NCI-H1930 (cell line): ENCODE measurements at places on chromosomes 3 and 15.

DNA sequence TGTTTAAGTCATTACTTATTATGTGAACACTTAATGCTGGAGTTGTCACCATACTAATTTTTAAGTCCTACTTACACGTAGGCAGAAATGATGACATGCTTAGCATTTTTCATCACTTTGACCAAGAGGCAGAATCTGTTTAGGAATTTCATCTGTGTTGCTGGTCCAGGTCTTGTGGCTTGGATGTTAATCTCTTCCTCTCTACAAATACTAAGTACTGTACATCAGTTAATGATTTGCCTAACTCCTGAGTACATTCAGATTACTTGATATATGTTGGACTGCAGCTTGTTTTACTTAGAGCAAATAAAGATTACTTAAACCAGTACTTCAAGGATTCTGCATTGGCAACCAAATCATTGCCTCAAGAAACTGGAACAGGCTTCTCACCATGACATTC lies 8.6 kb downstream of the SNRK start:
- DNase-seq, result no peak

GRCh38 chr3:187567021-187567420 lies 103.2 kb downstream of the SST start:
- no peak for DNase-seq

DNA sequence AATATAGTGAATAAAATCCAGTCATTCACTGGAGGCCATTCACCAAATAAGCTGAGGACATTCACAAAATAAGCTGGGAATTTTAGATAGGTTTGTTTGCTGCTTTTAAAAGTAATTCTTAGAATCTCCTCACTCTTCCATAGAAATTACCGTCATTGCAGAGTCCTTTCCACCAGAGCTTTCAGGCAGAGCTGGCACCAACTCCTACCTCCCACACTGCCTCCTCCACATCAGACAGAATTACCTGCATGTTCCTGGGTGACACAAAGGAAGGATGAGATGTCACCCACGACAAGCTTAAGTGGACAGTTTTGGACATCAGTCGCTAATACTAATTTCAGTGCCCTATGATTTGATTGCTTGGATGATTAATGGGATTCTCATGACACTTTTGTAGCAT lies 1113.2 kb downstream of the IGSF11 start:
- DNase-seq, result no peak

GRCh38 chr3:67459796-67460195 lies 194.6 kb downstream of the SUCLG2 start:
- DNase-seq, result no peak

DNA sequence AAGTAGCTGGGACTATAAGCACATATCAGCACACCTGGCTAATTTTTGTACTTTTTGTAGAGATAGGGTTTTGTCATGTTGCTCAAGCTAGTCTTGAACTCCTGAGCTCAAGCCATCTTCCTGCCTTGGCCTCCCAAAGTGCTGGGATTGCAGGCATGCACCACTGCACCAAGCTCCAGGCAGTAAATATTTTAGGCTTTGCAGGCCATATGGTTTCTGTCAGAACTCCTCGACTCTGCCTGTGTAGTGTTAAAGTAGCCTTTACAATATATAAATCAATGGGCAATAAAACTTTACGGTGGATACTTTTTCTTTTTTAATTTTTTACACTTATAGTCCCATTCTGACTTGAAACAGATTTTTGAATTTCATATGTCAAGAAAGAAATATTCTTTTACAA lies 41.6 kb downstream of the DAG1 start:
- no peak for DNase-seq

- DNase-seq, result no peak
These were observed 761.3 kb upstream of the GRM7 start for GRCh38 chr3:6099458-6100075.

DNA sequence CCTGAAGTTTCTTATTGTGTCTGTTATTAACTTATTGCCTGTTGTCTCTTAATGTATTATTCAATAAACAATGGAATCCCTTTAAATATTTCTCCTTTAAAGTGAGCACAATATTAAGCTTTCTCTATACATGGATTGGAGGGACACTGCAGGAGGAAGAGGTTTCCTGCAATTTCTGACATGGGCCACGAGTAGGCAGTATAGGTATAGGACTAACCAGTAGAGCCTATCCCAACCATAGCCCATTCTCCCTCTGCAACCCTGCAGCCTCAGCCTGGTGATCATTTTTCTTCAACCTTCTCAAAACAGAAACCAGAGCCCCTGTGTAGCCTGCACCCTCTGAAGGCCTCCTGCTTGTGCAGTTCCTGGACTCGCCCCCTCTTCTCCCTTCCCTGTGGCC lies 124.8 kb downstream of the NEK10 start:
- DNase-seq, result no peak

DNA sequence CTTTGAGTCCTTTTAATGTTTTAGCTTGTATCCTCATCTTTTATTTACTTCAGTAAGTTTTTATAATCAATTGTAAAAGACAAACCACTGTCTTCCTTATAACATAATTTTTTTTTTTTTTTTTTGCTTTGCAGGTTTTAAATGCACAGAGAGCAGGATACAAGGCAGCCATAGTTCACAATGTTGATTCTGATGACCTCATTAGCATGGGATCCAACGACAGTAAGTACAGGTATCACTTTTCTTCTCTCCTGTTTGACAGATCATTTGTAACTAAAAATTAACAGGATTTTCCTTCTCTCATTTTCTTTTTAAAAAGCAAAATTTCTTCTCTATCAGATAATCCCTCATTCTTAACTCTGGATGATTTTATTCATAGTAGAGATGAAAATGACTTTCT lies 75.4 kb downstream of the PFN2 start:
- no peak for DNase-seq

DNA sequence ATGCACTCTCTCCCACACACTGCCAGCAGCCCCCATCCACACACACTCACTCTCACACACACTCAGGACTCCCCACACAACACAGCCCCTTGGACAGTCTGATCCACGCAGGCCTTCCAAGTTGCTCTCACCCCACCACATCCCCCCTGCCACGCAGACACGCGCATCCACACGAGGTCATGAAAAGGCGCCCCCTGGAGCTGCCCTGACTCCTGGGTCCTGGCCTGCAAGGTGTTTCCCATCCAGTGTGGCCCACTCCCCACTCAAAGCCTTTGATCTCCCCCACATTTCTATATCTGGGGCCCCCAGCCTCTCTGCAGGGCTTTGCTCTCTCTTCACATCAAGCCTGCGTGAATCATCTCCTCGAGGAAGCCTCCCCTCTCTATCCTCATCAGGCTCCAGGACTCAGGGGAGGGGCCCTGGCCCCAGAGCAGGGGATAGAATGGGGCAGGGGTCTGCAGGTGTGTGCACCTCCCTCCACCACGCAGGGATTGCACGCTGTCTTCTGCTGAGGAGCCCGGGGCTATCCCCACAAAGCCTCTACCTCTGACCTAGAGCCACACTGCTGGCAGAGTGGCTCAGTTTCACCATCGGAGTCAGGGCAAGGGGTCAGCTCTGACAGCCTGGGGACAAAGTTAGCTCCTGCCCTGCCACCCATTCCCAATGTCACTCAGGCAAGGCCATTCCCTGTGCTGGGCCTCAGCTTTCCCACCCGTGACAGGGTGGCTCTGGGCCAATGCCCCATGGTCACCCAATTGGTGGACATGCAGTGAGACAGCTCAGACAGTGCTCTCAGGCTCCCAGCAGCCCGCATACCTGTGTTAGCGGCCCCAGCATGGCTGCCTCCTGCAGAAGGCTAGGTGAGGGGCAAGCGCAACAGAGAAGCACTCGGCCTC lies 6.4 kb downstream of the MYL3 start:
- DNase-seq, result no peak

DNA sequence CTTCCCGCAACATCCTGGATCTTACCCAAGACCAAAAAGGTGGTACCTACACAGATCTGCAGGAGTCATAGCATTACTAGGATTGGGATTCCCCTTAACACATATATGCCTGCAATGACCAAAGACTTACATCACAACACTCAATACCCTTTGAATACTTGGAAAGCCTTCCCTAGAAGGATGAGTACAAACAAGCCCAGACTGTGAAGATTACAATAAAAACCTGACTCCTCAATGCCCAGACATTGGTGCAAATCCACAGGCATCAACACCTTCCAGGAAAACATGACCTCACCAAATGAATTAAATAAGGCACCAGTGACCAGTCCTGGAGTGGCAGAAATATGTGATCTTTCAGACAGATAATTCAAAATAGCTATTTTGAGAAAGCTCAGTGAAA lies 326.8 kb downstream of the TBL1XR1 start:
- DNase-seq, result no peak

GRCh38 chr15:23548071-23548470 lies 17.4 kb upstream of the MKRN3 start:
- DNase-seq, result no peak

GRCh38 chr3:66404903-66405700 lies 95.7 kb downstream of the LRIG1 start:
- DNase-seq, result no peak

DNA sequence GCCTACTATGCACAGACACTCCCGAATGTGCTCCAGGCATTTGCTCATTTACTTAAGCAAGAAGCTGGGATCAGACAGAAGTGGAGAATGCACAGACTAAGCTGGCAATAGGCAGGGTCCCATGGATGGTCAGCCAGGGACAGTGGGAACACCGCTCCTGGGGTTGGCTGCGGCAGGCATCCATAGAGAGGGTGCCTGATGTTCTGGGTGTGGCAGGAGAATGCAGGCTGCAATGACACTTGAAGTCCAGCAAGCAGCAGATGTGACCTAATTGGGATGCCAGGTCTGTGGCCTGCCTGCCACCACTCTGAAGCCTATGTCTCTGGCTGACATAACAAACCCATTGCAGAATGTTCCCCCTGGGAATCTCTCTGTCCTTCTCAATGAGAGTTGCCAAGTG lies 40.2 kb upstream of the SLC6A11 start:
- no peak for DNase-seq

DNA sequence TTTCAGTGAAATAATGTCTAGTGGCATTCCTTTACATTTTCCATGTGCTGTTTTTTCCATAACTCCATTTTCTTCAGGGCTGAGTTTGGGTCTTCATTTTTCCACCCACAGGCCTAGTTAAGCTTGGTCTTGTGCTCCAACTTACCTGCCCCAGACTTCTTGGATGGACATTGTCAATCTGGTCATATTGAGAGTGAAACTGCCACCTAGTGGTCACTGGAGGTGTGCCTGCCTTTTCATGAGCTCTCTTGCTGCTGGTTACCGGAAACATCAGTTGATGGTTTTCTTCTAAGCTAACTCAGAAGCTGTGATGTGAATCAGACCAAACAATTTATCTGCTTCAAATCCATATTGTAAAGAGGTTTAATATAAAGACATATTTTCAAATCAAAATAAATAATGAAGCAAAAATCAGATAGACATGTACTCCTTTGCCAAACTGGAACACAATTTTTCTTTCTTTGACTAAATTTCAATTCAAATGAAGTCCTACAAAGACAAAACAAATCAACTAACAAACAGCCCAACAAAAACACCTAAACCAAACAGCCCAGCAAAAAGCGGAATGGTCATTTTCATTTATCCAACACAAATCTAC lies 135.1 kb upstream of the RASGRP1 start:
- DNase-seq, result no peak

DNA sequence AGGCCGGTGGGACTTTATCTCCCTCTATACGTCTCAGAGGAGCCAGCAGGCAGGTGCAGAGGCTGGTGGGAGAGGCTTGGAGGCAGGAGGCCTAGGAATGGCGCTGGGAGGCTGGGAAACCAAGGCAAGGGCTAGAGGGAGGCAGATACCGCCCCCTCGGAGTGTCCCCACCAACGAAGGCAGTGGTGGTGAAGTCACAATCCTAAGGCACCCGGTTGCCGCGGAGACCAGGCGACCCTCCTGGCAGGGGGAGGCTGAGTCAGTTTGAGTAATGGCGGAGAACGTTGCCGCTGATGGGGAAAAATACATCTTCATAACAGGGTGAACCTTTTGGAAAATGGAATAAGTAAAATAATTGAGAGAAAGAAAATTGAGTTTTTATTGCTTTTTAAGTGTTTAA lies 29.9 kb upstream of the CACNA2D2 start:
- DNase-seq, result no peak

DNA sequence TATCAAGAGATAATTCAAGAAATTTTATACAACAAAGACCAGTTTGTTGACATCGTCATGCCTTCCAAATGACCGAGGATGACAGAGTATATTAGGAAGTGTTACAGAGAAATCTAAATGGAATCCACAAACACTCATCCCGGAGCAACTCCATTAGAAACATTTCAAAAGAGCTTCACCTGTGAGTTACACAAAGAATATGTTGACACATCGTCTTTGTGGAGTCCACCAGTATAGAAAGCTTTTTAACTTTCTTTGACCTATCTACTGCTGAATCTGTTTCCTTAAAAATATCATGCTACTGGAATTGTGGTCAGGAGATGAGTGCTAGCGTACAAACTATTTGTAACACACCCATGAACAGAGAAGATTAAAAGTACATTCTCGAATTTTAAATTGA lies 130.4 kb downstream of the SUCLG2 start:
- no peak for DNase-seq

DNA sequence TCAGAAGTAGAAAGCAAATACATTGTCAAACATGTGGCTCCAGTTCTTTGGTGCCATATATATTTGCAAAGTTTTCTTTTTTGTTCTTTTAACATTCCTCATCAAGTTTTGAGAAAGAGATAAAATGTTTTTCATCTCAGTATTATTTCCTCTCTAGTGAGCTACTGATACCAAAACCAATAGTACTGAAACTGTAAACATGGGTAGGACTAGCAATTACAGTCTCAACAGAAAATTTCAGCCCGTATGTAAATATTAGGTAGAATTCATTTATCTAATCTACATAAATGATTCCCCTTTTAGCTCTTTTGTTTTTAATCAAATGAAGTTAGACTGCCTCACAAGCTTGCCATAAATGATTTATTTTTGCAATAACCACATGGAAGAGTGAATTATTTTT lies 21.4 kb downstream of the SECISBP2L start:
- no peak for DNase-seq

DNA sequence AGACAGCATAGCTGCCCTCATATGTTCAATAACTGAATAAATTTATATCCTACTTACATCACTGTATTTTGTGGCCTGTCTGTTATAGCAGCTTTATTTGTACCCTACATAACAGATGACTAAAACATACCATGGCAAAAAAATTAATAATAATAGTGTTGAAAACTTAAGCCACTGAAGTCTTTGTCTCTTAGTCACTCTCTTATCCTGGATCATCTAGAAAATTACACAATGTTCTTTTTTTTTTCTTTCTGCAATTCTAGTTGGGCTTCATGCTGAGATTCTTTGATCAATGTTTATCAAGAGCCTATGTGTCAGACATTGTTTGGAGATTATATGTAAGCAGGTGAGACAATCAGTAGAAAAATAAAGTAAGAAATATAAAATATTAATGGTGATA lies 519.3 kb upstream of the ARPP21 start:
- DNase-seq, result no peak

DNA sequence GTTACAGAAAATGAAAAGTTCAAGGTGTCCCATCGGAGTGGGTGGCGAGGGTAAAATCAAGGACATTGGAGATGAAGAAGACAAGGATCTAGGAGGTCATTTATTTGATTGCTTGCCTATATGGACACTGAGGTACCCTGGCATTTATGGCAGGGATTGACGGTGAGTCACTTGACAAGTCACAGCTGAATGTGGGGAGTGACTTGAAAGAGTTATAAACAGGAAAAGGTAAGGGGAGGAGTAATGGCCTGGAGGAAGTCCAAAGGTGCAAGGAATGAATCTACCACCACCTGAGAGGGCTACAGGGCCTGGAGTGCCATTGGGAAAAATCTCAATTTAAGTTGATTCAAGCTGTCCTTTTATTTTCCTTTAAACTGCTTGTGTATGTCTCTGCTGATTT lies 11.8 kb upstream of the SGO1 start:
- no peak for DNase-seq

GRCh38 chr3:145094355-145094941 lies 1066.5 kb downstream of the PLOD2 start:
- DNase-seq, result no peak

- no peak for DNase-seq
These were observed 9.2 kb upstream of the ATP8B4 start for GRCh38 chr15:50128266-50128665.
